ENCODE measurements at places on chromosomes 2 and 18.

GRCh38 chr2:124647245-124647644 is 622.2 kb downstream of the CNTNAP5 start:
- DNase-seq, result no peak

DNA sequence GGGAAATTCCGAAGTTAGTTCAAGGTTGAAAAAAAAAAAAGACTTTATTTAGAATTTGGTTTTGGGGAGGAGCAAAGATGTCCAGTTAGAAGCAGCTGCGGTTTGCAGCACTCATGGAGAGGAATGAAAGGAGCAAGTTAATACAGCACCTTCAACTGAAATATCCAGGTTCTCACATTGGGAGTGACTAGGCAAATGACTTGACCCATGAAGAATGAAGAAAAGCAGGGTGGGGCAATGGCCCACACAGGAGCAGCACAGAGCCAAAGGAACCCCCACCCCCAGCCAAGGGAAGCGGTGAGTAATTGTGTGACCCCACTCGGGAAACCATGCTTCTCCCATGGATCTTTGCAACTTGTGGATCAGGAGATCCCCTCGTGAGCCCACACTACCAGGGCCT is 32.8 kb downstream of the ZNF892 start:
- DNase-seq, result no peak

- DNase-seq, result no peak
These were observed 83.5 kb upstream of the GPC1 start for GRCh38 chr2:240351826-240352426.

DNA sequence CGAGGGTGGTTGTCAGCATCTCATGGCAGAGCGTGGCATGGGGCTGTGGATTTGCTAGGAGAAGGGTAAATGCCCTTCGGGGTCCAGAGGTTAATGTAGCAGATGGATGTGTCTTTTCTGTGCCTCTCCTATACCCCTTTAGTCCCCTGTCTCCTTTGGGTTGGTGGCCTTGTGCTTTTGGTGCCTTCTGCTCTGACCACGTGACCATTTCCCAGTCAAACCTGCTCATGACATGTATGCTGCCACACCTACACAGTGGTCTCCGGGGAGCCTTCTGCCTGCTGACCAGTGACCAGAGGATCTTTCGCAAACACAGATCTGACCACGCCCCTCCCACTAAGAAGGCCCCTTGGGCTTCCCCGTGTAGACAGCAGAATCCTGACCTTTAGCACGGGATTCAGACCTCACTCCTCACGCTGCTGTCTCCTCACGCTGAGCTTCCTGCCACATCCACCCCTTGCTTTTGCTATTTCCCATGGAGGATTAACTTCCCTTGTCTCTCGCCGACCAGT is 116.2 kb downstream of the ACOXL start:
- no peak for DNase-seq

- no peak for DNase-seq
These were observed 176.3 kb upstream of the GLI2 start for GRCh38 chr2:120559401-120559800.

DNA sequence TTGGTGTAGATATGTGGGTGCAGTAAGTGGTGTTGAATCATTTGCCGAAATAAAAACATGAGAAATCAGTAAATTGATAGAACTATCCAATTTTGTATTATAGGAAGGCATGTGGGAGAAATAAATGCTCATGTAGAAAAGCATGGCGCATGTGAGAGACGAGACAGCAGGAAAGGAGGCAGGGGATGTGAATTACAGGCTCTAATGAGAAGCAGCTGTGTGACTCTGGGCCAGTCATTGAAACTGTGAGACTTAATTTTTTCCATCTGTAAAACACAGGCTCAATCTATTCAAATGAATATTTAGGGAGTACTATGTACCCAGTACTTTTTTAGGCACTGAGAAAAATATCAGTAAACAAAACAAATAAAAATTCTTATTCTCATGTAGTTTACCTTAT is 42.6 kb upstream of the MAP3K20 start:
- DNase-seq, result no peak

DNA sequence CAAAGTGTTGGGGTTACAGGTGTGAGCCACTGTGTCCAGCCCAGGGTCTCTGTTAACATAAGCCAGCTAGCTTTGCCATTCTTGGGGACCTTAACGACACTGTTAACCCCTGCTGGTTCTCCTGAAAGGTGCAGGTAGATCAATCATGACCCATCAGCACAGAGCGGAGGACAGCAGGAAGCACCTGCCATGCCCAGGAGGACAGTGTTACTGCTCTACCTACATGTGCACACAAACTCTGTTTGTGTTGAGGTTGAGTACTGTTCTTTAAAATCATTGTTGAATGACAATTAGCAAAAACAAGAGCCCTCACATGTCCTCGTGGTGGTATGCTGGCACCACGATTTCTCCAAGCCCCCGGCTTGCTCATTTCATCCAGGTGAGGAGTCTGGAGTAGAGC is 120.9 kb downstream of the FAM210A start:
- no peak for DNase-seq

DNA sequence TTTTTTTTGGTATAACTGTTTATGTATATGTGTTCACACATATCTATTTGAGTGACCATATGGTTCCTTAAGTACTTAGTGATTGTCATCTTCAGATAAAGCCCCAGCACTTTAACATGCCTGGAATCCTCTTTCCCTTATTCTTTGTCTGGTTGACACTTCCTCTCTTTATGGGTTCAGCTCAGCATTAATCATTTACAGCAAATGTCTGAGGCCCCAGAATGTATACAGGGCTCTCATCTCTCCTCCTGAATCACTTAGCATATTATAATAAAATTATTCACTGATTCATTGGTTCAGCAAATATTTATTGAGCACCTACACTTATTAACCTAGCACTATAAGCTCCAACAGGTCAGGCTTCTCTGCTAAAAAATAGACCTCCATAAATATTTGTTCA is 43.5 kb upstream of the CD28 start:
- no peak for DNase-seq

- DNase-seq, result no peak
These were observed 91.0 kb upstream of the MCFD2 start for GRCh38 chr2:47006374-47007222.
